ENCODE measurements at places on chromosomes 5 and 9. TPM values are rescaled to one million over a fixed set of nuclear protein-coding genes. Genes with fewer than 3 reads are reported as not detected.

Gene MARCOL
- total RNA-seq = not detected

Gene NMUR2
- total RNA-seq = not detected

Gene DRD1
- not detected for total RNA-seq

Gene LECT2
- total RNA-seq = not detected

Gene PKD2L2
- total RNA-seq = not detected

Gene SLC36A2
- not detected for total RNA-seq

Gene RAPGEF1
- 119 TPM for total RNA-seq

Measured in mononuclear cell (primary cell).